Erythroblast (primary cell): ENCODE measurements at places on chromosomes 7 and 10.

GRCh38 chr10:42637142-42637541 is 1.2 kb downstream of the ZNF33B start:
- no peak for DNase-seq

DNA sequence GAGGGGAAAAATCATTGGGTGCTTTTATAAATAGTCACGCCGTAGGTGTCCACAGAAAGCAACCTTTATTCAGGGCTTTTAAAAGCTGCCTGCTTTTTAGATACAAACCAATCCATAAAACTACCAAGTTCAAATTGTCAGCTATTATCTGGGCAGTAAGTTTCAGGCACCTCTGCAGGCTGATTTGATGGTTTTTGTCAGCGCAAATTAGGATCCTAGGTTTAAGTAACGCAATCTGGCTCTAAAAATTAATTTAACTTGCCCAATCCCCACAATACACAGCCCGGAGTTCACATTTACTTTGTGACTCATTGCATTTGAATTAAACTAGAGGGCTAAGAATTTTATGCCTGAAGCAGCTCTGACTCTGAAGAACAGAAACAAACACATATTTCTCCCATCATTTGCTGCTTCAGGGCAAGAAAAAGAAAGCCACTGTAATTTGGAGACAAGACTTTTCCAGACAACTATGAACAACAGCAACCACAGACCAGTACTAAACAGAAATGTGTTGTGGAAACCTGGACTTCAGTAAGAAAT is 43.3 kb downstream of the NRP1 start:
- DNase-seq, result no peak

DNA sequence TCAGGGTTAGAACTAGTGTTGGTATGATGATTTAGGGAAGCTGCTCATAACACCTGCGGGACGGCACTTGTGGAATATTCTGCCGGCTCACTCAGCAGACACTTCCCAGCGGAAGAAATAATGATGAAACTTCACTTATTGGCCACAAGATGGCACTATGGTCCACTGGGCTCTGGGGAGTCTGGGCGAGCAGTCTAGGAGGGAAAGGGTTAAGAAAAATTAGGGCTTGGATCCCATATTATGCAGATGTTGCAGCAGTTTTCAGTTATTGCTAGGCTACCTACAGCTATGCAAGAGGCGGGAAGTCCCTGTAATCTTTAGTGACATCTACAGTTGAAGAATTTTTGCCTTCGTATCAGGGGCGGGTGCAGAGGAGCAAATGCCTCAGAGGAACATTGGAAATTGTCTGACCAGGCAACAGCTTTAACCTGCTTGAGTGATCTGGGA is 238.7 kb upstream of the PRSS58 start:
- DNase-seq, result peak; percentile 65

GRCh38 chr10:112583236-112583939 is 136.4 kb downstream of the VTI1A start:
- no peak for DNase-seq

DNA sequence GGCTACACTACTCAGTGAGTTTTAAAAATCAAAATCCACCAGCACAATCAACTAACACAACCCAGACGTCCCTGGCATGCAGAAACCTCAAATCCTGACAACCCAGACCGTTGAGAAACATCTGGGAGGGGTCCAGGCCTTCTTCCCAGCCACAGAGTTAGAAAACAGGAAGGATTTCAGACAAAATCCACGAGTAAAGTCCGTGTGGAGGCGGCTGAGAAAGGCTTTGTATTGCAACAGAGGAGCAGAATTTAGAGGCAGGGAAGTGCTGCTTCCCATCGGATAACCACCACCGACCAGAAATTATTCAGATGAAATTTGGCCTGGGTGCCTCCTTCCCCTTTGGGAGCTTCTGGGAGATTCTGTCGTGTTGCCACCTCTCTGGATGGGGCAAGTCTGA is 61.5 kb downstream of the TNS3 start:
- no peak for DNase-seq
